ENCODE measurements at places on chromosomes 2 and 18. TPM values are rescaled to one million over a fixed set of nuclear protein-coding genes. Genes with fewer than 3 reads are reported as not detected.

The TCF7L1 gene
- total RNA-seq = 12.1 TPM

The ALS2 gene
- 53.1 TPM for total RNA-seq

The SMYD1 gene
- total RNA-seq = not detected

The FOXD4L1 gene
- not detected for total RNA-seq

The LDLRAD4 gene
- 1.6 TPM for total RNA-seq

The DLGAP1 gene
- 0.27 TPM for total RNA-seq

The TUBA4B gene
- not detected for total RNA-seq

The NPPC gene
- total RNA-seq = not detected

The TUBA4A gene
- total RNA-seq = 50.7 TPM

All from thoracic aorta endothelial cell (primary cell).